Dermis microvascular lymphatic vessel endothelial cell (primary cell): ENCODE measurements at places on chromosomes 7 and 10.

GRCh38 chr10:104894681-104895080, 253.6 kb downstream of the SORCS3 start:
- no peak for DNase-seq

- DNase-seq = no peak
Observed at GRCh38 chr7:98294798-98295382, 13.4 kb downstream of the BRI3 start.

DNA sequence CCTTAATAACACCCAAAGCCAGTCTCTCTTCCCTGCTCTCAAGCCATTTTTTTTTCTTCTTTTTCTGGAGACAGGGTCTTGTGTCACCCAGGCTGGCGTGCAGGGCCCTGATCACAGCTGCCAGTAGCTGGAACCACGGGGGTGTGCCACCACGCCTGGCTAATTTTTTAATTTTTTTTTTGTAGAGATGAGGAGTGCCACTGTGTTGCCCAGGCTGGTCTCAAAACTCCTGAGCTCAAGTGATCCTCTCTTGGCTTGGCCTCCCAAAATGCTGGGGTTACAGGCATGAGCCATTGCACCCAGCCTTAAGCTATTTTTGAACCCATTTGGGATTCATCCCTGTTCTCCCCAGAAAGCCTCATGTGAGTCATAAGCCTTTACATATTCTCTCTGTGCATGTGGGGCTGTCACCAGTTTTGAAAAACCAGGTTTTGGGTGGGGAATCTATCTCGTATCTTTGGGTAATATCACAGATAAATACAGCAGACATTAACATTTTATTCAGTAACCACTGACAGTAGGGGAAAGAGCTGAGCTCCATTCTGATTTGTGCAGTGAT, 15.5 kb downstream of the ZNF487 start:
- DNase-seq = no peak

GRCh38 chr7:155831807-155832524, 19.7 kb upstream of the SHH start:
- no peak for DNase-seq

GRCh38 chr7:20697351-20697750, 81.9 kb downstream of the ABCB5 start:
- no peak for DNase-seq

- DNase-seq = no peak
Observed at GRCh38 chr10:96333101-96333500, 25.7 kb downstream of the OPALIN start.

DNA sequence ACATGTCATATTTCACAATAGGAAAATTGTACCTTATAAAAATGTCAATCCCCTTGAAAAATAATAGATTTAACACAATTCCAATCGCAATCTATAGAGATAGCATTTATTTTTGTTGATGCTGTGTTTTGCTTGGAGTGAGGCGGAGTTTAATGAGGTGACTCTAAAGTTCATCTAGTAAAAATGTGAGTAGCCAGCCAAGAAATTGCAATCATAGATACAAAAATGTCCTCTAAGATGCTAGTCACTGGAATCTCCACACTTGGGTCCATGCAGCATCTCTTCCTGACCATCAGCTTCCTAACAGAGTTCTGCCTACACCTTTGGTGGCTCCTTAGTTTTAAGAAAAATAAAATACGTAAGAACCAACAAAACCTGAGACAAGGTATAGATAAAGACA, 44.9 kb downstream of the GLI3 start:
- no peak for DNase-seq

DNA sequence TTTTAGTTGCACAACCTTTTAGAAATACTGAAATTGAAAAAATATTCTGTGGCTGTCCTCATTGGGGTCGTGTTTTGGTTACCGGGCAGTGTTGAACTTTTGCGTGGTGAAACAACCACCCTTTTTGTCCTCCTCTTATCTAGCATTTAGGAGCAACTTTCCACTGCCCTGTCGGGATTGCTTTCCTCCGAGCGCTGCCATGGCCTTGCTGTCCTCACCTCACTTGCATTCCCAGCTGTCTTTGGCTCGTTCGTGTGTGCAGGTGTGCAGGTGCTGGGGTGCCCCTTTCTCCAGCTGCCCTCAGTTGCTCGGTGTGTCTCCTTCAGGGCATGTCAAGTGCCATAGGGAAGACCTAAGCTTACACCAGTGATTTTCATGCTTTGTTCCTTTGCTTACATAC, 116.9 kb upstream of the GJD4 start:
- DNase-seq = no peak

GRCh38 chr10:100333661-100334440, 3.8 kb upstream of the PKD2L1 start:
- no peak for DNase-seq

DNA sequence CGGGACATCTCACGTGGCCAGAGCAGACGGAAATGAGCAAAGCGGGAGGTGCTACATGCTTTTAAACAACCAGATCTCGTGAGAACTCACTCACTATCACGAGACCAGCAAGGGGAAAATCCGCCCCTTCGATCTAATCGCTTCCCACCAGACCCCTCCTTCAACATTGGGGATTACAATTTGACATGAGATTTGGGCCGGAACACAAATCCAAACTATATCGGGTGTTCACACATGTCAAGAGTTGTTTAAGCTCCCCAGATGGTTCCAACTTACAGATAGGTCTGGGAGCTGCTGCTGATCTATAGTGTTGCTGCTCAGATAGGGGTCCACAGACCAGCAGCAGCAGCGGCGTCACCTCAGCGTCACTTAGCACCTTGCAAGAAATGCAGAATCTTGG, 194.9 kb downstream of the GPAM start:
- no peak for DNase-seq

GRCh38 chr7:105691082-105691679, 109.9 kb upstream of the EFCAB10 start:
- DNase-seq = peak; percentile 85

- peak; percentile 79 for DNase-seq
Observed at GRCh38 chr10:96832721-96833219, 672 bp downstream of the LCOR start.

DNA sequence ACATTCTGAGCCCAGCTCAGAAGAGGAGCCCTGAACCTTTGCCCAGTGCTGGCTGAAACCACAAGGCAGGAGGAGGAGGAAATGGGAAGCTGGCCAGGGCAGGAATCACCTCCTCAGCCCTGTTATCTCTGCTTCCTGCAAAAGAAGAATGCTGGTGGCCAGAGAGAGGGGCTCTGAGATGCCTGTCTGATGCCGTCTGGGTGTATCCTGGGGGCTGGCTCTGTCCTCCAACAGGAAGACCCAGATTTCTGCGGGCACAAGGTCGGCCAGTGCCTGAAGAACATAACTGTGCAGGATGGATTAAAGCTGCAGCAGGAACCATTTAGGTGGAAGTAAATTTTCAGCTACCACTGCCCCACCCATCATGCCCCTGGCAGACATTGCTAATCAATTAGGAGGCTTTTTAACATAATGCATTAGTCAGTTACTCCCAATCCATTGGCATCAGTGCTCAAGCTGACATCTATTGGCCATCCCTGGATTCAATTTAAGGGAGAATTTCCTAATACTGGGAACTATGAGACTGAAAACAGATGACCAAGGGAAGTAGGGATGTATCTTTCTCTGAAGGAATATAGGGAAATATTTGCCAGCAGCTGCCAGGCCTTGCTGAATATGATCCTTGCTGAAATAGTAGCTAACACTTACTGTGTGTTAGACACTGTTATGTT, 67.7 kb downstream of the COL13A1 start:
- DNase-seq = peak; percentile 40

GRCh38 chr7:115292381-115292780, 370.5 kb downstream of the MDFIC start:
- no peak for DNase-seq

- no peak for DNase-seq
Observed at GRCh38 chr10:20110125-20111100, 294.2 kb downstream of the PLXDC2 start.

- no peak for DNase-seq
Observed at GRCh38 chr7:149722356-149722957, 50.9 kb downstream of the ZNF467 start.

DNA sequence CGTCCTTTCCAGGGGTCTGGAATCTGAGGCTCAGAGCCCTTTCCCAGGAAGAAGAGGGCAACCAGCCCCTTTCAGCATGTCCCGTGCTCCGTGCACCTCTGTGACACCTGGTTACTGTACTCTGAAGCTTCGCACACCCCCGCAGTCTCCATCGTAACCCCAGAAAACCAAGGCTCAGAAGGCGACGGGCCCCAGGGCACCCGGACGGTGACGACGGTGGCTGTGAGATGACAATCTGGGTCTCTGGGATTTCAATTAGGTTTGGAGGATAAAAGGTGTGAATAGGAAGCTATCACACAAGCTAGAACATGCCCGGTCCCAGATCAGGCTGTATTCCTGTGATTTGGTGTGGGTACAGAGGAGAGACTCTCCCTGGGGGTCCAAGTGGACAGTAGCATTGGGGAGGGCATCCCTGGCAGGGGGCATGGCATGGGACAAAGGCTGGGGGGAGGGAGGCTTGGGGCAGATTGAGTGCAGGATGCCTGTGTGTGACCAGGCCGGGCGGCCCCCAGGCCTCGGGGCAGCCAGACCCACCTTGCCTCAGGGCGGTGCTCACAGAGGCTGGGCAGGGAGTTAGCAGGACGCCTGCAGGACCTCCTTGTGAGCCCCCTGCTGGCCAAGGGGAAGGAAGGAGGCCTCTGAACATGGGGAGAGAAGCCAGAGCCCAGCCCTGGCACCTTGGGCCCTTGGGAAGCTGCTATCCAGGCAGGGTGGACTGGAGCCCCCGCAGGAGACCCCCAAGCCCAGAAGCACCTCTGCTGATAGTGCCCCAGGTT, 23.4 kb upstream of the PSMG3 start:
- DNase-seq = peak; percentile 14

DNA sequence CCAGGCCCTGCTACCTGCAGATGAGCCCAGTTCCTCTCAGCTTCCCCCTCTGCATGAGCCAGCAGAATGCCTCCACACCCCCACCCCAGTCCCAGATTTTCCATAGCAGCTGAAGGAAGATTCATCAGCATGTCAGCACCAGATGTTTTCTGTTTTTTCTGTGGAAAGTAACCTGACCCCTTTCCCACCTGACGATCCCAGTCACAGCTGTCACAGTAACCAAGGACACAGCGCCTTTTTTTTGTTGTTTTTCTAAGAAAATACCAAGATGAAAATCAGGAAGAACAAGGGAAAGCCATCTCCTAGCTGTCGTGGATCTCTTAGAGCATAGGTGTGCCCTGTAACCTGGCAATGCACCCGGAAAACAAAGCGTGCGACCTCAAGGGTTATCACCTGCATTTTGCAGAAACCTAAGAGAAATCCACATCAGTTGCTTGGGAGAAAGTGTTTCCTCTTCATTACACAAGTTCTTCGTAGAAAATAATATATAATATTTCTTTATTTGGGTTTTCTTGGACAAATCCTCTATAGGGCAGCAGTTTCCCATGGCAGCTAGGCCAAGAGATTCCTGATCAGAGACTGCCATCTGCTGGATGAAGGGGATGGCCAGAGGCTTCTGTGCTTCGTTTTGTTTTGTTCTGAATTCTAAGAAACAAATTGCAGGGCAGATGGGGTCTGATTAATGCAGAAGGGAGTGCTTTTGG, 401.9 kb downstream of the TNS3 start:
- DNase-seq = peak; percentile 37

DNA sequence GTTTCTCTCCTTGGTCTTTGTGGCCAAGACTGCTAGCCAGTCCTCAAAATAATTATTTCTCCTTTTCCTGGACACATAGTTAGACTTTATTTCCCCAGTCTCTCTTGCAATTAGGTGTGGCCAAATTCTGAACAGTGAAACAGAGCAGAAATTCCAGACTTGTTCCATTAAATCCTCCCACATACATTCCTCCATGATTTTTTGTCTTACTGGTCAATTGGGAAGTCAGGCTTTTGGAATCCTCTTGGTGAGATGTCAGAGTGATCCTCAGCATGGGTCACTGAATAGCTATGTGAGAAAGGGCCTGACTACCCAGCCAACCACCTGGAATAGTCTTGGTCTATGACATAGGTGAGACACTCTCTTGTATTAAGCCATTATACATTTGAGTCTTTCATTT, 164.2 kb downstream of the DGKI start:
- DNase-seq = no peak

- no peak for DNase-seq
Observed at GRCh38 chr7:54166419-54166818, 375.8 kb upstream of the VSTM2A start.

DNA sequence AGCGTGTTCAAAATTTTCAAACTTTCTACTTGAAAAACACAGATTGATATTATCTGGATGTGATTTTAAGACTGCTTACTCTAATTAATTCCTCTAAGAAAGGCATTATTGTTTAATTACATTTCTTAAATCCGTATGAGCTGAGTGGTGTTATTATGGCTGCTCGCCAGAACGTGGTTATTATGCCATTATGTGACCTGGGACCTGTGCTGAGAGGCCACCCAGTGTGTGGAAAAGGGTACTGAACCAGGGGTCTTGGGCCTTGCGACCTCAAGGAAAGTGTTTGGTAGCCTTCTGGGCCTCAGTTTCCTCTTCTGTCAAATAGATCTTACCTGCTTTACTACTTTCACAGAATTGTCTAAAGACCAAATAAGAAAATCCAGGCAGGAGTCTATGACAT, 15.4 kb downstream of the LGI1 start:
- DNase-seq = no peak

GRCh38 chr7:130099331-130099730, 29.0 kb downstream of the KLHDC10 start:
- DNase-seq = no peak

GRCh38 chr10:21518149-21518640, 7.3 kb downstream of the SKIDA1 start:
- peak; percentile 65 for DNase-seq

DNA sequence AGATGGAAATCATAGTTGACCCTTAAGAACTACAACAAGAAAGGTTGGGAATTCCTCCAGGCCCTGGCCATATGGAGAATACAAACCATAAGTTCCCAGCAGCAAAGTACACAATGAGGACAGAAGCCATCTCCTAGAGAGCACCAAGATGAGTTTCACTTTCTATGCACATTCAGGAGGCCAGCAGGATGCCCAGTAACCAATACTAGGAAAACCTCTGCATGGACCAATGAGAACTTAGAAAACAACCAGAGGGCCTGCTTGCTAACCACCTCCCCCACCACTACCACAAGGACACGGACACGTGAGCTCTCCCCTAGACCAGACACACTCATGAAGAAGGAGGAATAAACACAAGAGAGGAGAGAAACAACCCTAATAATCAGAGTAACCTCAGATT, 56.3 kb downstream of the IFIT5 start:
- DNase-seq = no peak

- DNase-seq = peak; percentile 22
Observed at GRCh38 chr10:48981310-48981907, 41.8 kb upstream of the LRRC18 start.

DNA sequence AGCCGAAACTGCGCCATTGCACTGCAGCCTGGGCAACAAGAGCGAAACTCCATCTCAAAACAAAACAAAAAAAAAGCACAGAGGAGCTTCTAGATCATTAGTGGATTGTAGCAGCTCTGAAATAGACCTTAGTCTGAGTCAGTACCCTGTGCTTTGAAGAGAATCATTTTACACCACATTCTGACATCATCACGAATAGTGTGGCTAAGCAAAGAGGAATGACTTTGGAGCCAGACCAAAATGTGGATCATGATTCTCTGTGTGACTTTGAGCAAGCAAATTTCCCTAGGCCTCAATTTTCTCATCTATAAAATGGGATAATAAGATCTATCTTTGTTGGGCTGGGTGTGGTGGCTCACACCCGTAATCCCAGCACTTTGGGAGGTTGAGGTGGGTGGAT, 618.9 kb downstream of the CALN1 start:
- no peak for DNase-seq
